ENCODE measurements at places on chromosomes 1 and 21. TPM values are rescaled to one million over a fixed set of nuclear protein-coding genes. Genes with fewer than 3 reads are reported as not detected.

GSTM1 gene
- total RNA-seq: 6.4 TPM

- DNase-seq: no peak
Observed at GRCh38 chr1:206654828-206655227, 19.5 kb downstream of the DYRK3 start.

DNA sequence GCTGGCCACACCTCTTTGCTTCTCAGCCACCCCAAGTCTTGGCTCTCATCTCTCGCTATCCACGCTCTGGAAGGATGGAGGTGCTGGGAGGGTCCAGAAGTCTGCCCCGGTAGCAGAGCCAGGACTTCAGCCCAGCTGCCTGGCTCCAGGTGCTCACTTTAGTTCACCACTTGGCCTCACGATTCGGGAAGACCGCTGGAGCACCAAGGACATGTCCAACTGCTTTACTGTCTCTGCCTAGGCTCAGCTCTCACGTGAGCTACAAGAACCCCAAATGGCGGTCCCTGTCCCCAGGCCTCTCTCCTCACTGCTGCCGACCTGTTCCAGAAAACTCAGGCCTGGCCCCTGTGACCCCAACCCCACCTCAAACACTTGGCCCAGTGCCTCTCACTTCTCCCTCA, 3.4 kb downstream of the TRIM11 start:
- no peak for DNase-seq

GRCh38 chr1:82225421-82226185, 424.9 kb downstream of the ADGRL2 start:
- no peak for DNase-seq

DNA sequence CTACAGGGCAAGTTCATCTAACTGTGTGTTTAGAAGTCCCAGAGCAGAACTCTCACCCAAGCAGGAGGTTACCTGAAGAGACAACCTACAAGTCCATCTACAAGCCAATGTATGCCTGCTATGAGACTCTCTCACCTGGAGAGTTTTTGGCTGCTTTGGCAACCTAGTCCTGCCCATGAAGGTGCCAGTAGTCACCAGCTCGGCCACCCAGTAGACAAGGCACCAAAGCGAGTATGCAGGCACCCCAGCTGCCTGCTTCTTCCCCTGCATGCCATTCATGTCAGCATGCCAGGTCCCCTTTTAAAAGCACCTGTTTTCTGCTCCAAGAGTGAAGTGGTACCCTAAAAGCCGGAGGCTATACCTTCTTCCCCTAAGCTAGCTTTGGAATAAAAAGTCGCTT, 20.2 kb downstream of the RIIAD1 start:
- no peak for DNase-seq

DNA sequence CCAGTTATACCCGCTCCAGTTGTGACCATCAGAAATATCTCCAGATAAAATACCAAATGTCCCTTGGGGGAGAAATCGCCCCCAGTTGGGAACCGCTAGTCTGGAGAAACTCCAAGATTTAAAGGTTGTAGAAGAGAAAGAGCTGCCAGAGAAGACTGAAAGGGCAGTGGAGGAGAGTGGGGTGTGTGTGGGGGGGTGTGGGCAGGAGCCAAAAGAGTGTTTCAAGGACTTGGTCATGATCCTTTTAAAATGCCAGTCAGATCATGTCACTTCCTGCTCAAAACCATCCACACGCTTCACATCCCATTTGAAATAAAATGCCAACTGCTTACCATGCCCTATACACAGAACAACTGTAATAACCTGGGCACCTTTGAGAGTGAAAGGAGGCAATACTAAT, 3.4 kb upstream of the HEYL start:
- DNase-seq: no peak

GRCh38 chr1:203175827-203176241, 208 bp upstream of the MYBPH start:
- no peak for DNase-seq

DNA sequence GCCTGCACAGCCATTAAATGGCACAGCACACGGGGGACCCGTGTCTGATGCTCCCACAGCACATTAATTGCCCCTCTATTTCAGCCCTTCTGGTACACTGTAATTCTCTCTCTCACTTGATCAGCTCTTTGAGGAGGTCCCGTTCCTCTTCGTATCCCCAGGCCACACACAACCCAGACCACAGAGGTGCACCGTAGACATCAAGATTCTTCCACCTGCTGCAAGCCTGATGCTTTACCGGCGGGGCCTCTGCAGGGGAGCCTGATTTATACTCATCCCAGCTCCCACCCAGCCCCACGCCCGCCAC, 759 bp downstream of the SMYD3 start:
- no peak for DNase-seq

DNA sequence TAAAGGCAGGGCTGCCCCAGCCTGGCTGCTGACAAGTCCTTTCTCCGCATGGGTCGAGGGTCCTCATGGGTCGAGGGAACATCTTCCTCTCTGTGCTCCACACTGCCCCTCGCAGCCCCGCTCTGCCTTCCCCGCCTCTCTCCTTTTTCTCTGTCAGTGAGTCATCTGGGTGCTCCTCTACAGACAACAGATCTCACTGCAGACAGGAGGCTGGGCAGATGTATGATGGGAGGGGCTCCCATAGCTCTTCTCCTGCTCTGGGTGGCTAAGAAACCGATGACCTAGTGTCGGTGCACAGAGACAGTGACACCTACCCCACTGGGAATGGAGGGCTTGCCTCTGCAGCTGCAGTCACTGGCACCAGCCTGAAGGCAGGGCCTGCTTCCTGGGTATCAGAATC, 5.5 kb downstream of the KCNA10 start:
- DNase-seq: no peak

GRCh38 chr1:13892198-13892597, 192.2 kb downstream of the PRDM2 start:
- DNase-seq: no peak

DNA sequence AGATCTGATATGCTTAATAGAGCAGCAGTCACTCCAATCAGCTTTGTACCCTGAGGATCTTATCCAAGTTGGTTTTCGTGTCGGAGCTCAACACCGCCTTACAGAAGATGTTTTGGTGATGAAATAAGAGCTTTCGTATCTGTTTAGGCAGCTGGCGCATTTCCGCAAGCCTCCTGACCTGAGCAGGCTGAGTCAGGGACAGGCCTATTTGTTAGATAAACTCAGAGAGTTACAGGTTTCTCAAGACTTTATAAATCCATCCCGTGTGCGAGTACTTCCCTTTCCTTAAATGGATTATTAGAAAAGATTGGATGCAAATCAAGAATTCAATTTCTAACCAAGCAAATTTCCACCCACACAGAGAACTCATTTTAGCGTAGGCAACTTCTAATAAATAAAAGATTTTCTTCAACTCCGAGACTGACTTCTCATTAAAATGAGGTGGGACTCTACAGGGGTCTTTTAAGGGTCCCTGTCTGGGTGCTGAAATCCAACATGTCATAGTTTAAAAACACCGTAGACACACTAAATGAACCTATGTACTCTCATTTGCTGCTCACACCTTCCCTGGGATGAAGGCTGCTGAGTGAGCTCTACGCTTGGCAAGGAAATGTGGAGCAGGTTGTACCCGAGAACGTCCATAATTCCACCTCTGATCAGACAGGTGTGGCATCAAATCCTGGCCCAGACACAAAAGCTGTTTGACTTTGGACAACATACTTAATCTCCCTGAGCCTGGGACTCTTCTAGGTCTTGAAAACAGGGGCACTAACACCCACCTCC, 106.9 kb upstream of the F3 start:
- no peak for DNase-seq

DNA sequence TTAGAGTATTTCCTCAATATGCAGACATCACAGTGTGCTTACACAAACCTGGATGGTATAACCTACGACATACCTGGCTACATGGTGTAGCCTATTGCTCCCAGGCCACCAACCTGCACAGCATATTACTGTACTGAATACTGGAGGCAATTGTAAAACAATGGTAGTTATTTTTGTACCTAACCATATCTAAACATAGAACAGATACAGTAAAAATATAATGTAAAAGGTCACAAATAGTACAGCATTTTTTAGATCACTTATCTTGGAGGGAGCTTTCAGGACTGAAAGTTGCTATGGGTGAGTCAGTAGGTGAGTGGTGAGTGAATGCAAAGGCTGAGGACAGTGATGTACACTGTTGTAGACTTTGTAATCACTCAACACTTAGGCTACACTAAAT, 492.3 kb downstream of the MRPL39 start:
- DNase-seq: no peak

- no peak for DNase-seq
Observed at GRCh38 chr1:161836018-161836417, 69.9 kb downstream of the ATF6 start.

DNA sequence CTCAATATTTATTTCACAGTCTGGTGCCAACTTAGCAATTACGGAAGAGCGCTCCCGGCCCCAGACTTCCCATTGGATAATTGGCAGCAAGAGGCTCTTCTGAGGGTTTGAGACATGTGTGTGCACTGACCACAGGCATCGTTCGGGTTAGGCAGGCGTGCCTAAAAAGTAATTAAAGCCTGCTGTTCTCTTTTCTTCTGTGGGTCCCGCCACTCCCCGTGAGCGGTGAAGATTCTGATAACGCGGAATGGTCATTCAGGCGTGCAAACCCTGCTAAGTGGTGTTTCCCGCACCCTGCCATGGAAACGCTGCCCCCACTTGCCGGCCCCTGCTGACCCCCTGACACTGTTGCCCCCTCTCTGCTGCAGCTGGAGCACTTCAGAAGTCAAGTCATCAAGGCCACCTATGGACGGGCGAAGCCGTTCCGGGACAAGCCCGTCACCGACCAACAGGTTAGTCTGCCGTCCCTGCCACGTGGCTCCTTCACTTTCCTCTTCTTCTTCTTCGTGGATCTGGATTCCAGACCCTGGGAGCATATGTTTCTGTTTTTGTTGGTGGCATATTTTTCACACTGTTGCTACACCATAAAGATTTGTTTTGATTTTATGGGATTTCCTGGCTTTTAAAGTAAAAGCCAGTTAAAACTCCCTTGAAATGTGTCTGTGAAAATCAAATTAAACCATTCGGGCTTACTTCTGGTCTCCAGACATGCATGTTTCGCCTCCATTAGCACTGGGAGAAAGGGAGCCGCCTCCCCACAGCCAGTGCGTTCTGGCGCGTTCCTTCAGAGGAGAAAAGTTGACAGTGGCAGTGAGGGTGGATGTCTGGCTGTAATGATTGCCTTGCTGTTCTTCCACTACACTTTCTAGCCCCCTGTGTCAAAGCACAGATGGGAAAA, 79.9 kb downstream of the FHAD1 start:
- DNase-seq: no peak

DNA sequence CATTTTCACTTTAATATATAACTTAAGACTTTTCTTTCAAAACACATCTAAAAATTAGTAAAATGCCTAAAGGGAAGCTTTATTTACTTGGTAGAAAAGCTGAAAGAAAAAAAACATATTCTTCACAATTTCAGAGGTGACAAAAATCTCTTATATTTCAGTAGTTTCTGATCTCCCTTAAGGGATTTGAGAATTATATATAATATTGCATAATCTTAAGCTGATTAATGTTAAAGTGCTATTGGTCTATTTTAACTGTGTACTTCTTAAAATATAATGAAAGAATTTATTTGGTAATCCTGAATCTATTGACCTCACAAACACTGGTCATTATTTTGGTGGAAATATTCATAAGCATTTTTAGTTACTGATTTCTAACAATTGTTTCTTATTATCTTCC, 1.2 kb upstream of the VPS45 start:
- DNase-seq: no peak

DNA sequence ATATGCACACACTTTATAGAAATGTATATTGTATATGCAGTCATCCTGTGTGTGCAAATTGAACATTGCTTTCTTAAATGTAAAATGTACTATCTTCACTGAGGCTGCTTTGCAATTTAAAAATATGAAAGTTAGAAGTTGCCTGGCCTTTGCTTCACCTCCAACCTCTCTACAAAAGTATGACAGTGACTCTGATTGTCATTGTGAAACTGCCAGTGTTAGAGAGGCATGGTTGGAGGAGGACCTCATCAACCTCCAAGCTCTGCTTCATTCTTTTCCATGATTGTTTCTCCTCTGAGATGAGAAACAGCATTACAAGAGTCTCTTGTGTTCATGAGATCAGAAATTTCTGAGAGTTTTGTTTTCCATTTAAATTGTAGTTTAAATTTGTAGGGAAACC, 185.5 kb downstream of the ZC3H11B start:
- DNase-seq: no peak

GRCh38 chr1:29387210-29387609, 150.9 kb downstream of the PTPRU start:
- peak; percentile 54 for DNase-seq

GRCh38 chr21:42146273-42146805, 72.6 kb upstream of the ABCG1 start:
- no peak for DNase-seq

- no peak for DNase-seq
Observed at GRCh38 chr1:201192261-201192788, 1.7 kb downstream of the IGFN1 start.
